ENCODE measurements at places on chromosomes 5 and 9.

- no peak for DNase-seq
Observed at GRCh38 chr5:124641154-124641792, 105.2 kb downstream of the ZNF608 start.

GRCh38 chr5:172110260-172110815 lies 77.7 kb downstream of the STK10 start:
- DNase-seq = no peak

DNA sequence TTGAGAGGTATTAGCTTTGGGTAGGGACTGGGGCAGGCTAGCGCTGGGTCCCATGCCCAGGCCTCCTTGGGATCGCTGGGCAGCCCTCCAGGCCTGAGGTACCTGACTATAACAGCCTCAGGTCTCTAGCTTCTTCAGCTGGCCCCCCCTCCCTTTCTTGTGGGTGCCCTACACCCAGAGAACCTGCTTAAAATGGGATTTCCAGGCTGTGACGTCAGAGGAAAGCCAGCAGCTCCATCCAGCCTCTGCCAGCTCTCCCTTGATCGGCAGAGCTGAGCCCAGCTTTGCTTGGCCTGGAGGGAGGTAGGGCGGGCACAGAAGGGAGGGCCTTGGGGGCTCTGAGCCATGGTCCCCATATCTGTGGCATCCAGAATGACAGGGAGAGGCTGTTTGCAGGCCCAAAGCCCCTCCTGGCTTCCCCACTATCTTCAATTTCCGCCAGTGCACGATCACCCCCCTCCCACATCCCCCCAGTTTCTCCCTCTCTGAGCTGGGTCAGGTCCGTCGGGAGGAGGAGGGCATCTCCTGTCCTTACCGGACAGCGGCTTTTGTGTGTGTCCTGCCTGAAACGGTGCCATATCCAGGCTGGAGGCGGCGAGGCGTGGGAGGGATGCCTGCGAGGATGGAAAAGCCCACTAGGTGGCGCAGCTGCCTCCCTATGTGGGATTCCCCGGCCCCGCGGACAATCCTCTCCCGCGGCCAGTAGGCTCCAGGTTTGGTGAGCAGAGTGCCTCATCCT lies 10.8 kb downstream of the REEP2 start:
- DNase-seq = peak; percentile 89

DNA sequence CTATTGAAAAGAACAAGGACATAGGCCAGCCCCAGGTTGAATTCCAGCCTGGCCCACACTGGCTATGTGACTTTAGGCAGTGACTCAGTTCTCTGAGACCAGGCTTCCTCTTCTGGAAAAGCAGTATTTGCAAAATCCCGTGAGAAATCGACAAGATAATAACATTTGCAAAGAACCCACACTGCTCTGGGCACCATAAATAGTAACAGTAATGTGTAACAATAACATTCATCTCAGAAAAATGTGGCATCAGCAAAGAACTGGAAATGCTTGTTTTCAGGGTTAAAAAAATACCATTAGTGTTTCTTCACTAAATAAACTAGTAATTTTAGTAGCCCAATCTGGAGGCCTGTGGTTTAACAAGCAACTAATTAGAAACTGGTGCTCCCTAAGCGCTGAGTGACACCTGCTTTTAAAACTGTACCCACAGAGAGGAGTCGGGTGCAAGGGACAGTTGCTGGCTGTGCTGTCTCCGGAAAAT lies 148.4 kb downstream of the TTLL11 start:
- DNase-seq = peak; percentile 51

DNA sequence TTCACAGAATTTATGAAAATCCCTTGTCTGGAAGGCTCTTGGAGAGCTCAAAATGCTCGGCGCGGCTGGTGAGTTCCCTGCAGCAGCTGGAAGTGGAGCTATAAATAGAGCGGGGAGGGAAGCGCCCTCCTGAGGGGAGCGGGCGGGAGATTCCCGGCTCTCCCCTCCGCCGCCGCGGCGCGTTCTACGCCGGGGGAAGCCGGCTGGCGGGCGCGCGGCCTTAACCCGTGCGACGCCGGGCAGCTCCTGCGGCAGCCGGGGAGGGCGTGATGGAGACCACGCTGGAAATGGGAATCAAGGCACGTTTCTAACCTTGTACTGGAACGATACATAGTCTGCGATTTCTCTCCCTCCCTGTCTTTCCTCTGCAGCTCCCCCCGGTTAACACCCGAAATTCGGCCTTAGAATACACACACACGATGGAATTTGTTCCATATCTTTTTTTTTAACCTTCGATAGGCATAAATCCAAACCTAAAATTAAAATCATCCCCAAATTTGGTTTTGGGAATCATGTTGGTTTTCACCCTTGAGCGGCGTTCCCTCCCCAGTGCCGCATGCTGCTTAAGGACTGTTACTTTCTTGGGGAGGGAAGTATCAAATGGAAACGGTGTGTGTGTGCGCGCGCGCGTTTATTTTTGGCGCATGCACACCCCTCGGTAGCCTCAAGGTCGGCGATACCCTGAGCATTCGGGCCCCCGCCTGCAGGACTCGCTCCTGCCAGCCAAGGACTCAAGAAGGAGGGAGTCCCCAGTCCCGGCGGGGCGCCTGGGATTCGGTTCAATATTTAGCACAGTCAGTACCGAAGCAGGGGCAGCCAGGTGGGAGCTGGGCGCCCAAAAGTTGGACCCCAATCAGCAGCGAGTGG lies 306.3 kb upstream of the KCNN2 start:
- DNase-seq = peak; percentile 67

- DNase-seq = no peak
Observed at GRCh38 chr5:84605241-84605640, 220.6 kb upstream of the EDIL3 start.

DNA sequence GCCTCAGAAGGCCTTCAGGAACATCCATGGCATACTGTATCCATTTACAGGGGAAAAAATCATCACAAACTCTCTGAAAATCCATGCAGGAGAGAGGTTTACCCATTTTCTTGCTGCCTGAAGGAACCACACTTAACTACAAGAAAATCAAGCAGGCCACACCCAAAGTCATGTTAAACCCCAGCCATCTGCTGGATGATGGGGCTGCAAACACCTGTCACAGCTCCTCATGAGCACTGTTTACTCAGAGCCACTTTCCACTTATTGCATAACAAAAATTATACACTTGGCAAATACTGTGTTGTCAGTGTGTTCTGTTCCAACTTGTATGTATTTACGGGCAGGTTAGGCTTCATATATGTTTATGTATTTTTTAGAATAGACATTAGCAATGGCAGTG lies 35.8 kb downstream of the PPIC start:
- peak; percentile 22 for DNase-seq

- DNase-seq = no peak
Observed at GRCh38 chr5:171598641-171599152, 179.2 kb downstream of the FGF18 start.

DNA sequence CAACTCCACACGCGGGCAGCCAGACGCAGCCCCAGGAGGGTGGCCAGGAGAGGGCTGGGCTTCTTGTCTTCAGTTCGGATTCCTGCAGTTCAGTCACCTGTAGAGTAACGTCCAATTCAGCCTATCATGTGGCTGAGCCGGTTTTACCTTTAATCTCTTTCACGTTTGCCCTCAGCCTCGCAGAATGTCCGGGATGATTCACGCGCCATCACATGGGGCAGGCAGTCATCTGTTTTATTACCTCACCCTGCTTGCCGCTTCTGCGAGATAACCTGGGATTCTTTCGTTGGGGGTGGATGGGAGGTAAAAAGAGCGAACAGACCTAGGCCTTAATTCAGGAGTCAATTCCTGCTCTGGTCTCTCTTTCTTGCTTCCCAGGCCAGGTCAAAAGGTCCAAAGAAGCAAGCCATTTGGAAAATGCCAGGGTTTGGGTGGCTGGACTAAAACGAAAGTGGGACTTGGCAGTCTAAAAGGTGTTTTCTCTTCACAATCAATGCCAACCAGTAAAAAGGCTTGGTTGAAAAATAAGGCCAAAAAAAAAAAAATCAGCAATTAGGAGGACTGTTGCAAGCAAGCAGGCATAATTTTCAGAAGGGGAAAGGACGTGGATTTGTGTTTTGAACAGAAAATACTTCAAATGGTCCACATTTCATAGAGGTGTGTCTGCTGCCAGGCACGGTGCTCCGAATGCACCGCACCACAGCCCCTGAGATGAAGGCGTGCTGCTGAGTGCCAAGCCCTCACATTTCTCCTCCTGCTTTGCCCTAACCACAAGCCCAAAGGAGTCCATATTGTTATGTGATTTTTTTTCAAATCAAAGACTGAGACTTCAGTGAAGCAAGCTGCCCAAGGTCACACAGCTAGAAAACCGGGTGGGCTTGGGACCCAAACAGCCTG lies 2.8 kb upstream of the WWC1 start:
- peak; percentile 23 for DNase-seq
